ENCODE measurements at places on chromosomes 7 and 10.

GRCh38 chr10:77405771-77406241, 231.8 kb downstream of the KCNMA1 start:
- DNase-seq, result peak; percentile 53

- DNase-seq, result no peak
These were observed 129.9 kb downstream of the IPMK start for GRCh38 chr10:58137813-58138212.

- peak; percentile 59 for DNase-seq
These were observed 427.9 kb upstream of the CELF2 start for GRCh38 chr10:10589540-10590303.

- no peak for DNase-seq
These were observed 107.5 kb downstream of the NPTX2 start for GRCh38 chr7:98724591-98724990.

DNA sequence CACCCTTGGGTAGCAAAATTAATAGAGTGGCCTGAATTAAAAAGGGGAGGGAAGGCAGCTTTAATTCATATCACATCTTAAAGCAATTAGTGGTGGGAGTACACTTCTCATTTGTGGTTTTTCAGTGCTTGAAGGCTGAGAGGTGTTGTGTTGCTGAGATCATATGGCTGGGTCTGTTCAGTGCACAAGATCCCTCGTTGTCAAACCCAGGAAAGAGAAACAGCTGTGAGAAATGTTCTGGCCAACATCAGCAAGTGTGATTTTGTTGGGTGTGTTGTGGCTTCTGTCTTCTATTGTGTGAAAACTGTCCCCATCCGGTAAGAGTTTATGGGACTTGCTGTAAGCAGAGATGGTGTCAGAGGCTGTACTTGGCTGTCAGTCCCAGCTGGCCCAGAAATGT, 197.9 kb upstream of the BMPER start:
- DNase-seq, result no peak

DNA sequence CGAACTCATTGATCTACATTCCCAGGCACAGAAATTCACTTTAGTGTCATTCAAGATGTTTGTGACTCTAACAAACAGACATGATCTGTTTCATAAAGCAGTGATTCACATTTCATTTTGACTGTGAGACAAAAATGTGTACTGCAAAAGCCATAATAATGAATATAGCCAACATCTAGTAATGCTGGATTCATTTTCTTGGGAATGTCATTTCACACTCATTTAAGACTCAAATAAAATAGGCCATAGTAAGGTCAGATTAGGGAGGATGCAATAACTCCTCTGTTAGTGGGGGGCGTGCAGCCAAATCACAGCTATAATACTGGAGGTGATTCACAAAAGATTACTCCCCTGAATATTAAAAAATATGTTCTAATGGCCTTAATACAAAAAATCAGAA, 566.6 kb upstream of the ZWINT start:
- no peak for DNase-seq

DNA sequence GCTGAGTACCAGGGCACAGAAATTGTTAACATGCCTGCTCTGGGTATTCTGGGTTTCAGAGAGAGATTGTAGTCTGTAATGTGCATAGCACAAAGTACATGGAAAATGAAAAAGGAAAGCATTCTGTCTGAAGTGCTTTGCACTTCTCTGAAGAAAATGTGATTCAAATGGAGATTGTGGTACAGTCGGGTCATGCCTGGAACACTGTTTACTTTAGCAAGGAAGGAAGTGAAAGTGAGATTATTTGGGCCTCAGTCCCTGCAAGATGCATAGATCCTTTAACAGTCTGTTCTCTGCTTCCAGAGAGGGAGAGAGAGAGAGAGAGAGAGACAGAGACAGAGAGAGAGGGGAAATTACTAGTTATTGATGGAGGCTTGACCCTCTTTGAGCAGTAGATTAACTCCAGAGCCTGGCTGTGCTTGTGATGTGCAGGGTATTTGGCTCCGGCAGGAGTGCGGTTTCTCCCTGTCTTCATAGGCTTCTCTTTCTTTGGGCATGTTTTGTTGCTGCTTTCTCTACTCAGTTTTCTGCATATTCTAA, 5.4 kb downstream of the VWC2 start:
- DNase-seq, result no peak

- DNase-seq, result no peak
These were observed 687.8 kb downstream of the IPMK start for GRCh38 chr10:57579926-57580325.

DNA sequence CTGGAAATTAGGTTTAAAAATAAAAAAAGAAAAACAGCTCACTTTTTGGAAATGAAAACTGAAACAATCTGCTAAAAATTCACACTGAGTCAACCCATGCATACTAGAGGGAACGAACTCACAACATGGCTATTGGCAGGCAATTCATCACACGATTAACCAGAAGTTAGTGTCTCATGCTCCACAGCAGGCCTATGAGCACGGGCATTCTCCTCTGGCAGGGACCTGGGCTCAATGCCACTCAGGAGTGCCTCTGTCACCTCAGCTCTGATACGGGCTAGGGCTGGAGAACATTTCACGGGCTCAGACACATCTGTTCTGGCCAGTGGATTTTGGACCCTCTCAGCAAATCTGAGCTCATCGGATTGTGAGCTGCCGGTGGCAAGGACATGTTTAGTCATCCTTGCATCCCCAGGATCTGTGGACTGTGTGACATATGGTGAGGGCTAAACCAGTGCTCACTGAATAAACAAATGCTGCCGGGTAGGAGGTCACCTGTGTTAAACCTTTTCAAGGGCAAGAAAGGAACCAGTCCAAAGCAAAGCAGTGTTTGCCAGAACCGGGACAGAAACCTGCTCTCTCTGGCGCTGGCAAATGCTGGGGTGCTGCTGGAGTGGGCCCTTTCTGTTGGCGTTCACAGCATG, 40.1 kb downstream of the POLR3A start:
- DNase-seq, result peak; percentile 26

Data from activated CD4-positive, alpha-beta T cell treated with anti-CD3 and anti-CD28 coated beads for 36 hours (primary cell).